ENCODE measurements at places on chromosomes 6 and 20.

DNA sequence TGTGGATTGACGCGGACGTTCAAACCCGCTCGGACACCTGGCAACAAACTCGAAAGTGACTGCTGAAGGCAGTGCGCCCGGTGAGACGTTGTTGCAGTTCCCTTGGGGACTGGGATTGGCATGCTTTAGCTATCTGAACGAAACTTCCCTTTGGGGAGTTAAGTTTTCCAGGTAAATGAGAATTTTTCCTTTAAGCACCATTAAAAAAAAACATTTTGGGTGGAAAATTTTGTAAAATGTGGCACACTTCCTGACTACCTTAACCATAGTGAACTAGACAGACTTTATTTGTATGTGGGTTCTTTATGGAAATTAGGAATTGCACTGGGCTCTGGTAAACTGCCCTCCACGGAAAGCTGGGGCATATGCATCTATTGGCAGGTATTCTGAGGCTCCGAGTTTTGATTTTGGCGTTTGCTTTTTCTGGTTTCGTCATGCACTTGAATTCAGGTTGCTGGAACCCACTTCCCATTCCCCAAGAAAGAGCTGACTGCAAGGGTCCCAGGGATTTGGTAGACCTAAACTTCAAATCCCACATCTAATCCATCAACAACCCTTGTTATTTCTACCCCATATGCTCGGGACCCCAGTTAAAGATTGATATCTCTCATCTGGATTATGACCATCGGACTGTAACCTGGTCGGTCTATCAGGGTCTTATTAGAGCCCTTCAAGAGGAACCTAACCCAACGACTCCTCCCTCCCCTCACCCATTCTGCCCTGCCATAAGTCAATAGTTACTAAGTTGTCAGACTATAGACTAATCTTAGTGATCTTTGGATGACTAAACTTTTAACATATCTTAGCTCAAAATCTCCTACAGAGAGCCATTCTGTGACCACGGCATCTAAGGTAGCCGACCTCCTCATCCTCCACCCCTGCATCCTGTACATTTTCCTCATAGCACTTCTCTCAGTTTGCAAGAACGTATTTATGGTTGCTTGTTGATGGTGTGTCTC lies 800 bp upstream of the DYNLT1 start:
- peak; percentile 56 for DNase-seq

GRCh38 chr6:89221971-89222711 lies 5.0 kb upstream of the GABRR1 start:
- no peak for DNase-seq

DNA sequence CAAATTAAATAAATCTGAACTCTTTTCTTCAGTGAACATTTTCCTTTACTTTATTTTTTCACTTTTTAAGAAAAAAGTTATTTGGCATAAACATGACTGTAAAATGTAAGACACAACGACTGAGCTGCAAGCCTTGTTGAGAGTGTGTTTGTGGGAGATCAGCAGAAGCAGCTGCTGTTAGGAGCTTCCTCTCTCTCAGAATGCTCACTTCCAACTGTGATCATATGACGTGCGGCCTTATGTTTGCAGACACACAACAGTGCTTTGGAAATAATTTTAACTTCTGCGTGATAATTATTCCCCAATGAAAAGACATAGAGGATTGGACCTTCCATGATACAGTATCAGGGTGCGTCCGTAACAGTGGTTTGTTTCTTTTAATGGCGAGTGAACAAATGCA lies 104.0 kb downstream of the ARHGAP18 start:
- DNase-seq, result no peak

DNA sequence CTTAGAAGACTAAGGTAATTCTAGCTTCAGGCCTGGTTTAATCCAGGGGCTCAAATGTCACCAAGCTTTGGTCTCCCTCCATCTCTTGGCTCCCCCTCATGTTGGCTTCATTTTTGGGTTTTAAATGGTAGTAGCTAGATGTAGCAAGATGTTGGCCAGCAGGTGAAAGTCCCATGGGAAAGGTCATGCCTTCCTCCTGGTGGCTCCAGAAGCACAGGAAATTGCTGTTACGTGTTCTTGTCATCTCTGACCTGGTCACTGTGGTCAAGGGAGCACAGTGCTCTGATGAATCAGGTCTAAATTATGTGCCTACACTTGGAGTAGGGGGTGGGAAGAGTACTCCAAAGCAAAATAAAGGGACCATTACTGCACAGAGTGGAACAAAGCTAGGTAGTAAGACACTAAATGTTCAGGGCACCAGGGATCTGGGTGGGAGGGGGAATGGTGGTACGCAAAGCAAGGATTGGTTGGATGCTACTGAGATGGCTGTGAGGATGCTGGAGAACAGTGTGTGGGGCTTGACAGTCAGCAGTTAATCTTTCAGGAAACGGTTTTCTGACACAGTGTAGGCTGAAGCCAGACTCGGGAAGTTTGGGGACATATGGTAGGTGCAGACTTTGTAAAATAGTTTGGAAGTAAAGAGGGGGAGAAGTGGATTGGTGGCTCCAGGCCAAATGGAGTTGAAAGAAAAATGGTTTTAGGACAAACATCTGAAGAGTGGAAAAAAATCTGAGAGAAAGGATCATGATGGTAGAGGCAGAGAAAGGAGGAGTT lies 30.1 kb downstream of the CDS2 start:
- no peak for DNase-seq

DNA sequence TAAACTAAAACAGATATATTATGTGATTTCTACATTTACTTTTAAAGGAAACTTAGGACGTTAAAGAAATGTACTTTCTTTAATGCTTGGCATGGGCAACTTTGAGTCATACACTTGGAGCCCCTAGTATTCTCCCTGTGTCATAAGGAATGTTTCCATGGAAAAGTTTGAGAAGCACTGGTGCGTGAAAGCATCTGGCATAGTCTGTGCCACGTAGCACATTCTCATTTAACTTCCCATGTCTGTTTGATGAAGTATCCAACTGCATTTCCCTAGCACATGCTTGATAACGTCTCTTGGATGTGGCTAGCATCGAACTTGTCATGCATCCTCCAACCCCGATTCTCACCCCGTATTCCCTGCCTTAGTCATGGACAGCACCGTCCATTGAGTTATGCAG lies 172.0 kb downstream of the TBC1D7 start:
- DNase-seq, result no peak

DNA sequence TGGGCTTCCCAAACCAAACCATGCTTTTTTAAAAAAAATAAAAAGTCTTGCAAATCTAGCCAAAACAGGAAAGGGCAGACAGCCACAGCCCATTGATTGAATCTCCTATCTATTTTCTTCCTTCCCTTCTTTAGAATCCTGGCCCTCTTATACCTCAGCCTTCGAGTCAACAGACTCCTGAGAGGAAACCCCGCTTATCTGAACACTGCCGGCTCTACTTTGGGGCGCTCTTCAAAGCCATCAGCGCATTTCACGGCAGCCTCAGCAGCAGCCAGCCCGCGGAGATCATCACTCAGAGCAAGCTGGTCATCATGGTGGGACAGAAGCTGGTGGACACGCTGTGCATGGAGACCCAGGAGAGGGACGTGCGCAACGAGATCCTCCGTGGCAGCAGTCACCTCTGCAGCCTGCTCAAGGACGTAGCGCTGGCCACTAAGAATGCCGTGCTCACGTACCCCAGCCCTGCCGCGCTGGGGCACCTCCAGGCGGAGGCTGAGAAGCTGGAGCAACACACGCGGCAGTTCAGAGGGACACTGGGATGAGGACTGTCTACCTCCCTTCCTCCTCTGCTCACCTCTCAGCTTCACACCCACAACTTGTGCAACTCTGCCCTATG lies 10.1 kb upstream of the RTF2 start:
- DNase-seq, result no peak

All from activated CD8-positive, alpha-beta memory T cell treated with anti-CD3 and anti-CD28 coated beads, Interleukin-2, amount 50 U/mL, for 48 hours (primary cell).